COR-L47 (cell line): ENCODE measurements at places on chromosomes 1 and 21.

DNA sequence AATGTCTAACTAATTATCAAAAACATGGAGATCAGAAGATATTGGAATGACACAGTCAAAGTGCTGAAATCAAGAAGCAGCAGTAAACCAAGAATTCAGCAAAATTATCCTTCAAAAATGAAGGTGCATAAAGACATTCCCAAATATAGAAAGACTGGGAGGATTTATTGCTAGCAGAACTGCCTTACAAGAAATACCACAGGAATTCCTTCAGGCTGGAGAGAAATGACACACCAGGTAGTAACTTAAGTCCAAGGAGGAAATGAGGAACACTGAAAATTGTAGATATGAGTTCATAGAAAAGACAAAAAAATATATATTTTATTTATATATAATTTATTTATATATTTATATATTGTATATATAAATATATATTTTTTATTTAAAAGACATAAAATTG lies 217.2 kb downstream of the RPS6KC1 start:
- DNase-seq: no peak

- DNase-seq: no peak
These were observed 609.6 kb downstream of the BRINP3 start for GRCh38 chr1:189868021-189868420.

GRCh38 chr1:26555550-26555981 lies 26.0 kb downstream of the RPS6KA1 start:
- DNase-seq: no peak

GRCh38 chr1:209927466-209927865 lies 10.6 kb upstream of the SYT14 start:
- DNase-seq: no peak

GRCh38 chr1:188872376-188872775 lies 1605.3 kb downstream of the BRINP3 start:
- DNase-seq: no peak

GRCh38 chr21:40555021-40555528 lies 291.9 kb downstream of the DSCAM start:
- DNase-seq: no peak

GRCh38 chr1:23403735-23404486 lies 20.6 kb downstream of the TCEA3 start:
- peak; percentile 98 for DNase-seq

DNA sequence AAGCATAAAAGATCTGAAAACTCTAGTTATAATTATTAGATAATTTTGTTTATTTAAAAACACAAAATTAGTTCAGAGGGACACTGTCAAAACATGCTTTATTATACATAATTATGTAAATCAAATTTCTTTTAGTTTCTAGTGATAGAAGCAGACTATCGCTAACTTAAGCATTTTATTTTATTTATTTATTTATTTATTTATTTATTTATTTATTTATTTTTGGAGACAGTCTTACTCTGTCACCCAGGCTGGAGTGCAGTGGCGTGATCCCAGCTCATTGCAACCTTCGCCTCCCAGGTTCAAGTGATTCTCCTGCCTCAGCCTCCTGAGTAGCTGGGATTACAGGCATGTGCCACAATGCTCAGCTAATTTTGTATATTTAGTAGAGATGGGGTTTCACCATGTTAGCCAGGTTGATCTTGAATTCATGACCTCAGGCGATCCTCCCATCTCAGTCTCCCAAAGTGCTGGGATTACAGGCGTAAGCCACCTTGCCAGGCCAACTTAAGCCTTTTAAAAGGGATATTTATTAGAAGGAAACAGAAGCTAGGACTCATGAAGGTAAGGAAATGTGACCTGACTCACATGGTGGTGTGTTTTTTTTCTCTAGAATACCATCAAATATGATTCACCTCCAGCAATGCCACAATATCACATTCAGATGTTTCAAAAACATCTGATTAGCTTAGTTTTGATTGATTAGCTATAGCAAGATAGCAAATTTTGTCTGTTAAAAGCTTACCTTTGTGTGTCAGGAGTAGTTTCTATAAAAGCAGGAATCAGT lies 1357.4 kb upstream of the ADGRL4 start:
- no peak for DNase-seq

GRCh38 chr1:206486995-206487788 lies 16.9 kb downstream of the IKBKE start:
- DNase-seq: no peak

- no peak for DNase-seq
These were observed 204.3 kb downstream of the SMYD3 start for GRCh38 chr1:246302711-246303317.

GRCh38 chr1:183135336-183135735 lies 50.7 kb upstream of the LAMC2 start:
- DNase-seq: no peak

DNA sequence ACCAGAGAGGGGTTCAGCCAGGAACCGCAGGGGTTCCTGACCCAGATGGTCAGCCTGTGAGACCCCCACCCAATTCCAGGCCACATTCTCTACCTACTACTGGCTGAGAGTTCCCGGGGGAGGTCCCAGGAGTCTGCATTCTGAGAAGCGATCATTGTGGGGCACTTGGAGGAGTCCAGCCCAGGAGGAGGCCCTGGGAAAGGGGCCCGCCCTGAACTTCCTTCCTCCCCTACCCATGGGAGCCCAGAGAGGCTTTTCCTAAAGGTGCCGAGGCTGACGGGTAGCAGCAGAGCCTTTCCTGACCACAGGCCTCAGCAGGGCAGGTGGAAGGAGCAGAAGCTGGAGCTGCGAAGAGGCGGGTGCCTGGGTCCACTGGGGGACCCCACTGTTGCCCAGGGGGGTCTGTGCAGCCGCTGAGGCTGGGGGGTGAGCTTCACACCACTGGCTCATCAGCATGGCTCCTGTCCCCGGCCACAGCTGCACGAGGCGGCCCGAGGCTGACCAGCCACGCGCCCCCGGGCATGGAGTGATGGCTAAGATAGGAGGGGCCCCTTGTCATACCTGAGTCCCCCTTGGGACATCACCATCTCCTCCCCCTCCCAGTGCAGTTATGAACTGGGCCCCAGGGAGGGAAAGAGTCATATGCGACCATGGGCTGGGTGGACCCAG lies 127.7 kb downstream of the PRDM16 start:
- no peak for DNase-seq

GRCh38 chr1:77370161-77370560 lies 88.3 kb downstream of the AK5 start:
- no peak for DNase-seq

DNA sequence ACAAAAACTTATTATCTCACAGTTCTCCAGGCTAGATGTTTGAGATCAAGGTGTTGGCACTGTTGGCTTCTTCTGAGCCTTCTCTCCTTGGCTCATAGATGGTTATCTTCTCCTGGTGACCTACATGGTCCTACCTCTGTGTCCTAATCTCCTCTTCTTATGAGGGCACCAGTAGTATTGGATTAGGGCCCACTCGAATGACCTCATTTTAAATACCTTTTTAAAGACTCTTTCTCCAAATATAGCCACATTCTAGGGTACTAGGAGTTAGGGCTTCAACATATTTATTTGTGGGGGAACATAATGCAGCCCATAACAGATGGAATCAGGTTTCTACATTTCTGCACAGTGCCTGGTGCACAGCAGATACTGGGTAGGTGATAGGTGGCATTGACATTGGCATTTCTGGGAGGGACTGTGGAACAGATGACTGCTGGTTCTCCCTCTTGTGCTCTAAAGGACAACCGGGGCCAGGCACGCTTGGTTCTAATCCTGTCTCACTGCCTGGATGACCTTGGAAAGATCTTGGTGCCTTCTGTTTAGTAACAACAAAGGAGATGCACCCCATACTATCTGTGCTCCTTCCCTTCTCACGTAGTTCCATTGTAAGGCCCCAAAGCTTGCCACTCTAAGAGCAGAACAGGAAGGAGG lies 140.3 kb downstream of the PLPP3 start:
- no peak for DNase-seq

DNA sequence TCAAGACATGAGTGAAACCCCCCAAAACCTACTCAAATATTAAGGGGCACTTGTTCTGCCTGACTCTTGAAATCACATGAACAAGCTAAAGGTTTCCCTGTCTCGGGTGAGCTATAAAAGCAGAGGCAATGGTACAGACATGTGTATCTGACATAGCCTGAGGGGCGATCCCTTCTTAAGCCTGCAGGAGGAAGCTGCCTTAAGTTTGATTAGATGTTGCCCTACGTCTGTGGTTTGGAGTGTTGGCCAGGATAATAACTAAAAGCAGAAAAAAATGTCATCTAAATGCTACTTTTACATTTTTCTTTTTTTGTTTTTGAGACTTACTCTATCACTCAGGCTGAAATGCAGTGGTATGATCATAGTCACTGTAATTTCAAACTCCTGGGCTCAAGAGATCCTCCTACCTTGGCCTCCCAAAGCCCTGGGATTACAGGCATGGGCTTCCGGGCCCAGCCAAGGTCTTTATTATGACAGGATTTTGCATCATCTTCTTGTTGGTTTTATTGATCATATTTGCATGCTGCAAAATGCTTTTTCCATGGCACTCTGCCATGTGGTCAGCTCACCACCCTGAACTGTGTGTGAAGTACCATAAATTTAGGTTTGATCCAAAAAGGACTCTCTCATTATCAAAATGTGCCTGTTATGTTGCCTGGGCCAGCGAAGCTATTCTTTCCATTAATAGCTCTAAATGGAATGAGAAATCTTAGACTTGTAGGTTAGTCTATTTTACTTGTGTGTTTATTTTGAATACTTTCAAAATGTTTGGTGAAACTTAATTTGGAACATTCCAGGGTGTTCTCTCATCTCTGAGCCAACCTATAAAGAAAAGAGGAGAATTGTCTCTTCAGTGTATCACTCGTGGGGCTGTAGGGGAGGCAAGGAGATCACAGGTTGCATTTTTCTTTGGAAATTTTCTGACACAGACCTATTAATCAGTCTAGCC lies 15.0 kb upstream of the HMGN1 start:
- DNase-seq: no peak

DNA sequence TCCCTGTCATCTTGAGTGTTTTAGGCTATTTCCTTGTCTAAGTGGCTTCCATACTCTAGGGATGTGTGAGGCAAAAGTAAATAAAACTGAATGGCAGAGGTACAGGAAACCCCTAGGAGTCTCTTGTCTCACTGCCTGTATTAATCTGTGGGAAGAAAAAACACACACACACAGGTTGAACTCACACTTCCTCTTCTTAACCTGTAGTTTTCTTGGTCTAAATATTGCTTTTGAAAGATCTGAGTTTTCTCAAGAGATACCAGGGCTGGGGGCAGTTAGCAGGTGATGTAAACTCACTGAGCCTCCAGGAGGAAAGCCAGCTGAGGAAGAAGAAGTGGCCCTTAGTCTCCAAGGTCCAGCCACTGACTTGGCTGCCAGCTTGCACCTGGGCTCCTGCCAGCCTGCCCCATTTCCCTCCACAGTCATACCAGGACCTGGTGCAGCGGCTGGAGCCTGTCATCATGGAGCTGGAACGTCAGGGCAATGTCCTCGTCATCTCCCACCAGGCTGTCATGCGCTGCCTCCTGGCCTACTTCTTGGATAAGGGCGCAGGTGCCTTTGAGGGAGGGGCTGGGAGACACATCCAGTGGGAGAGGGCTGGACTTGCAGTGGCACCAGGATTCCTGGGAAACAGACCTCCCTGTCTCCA lies 16.9 kb downstream of the PFKFB2 start:
- no peak for DNase-seq

DNA sequence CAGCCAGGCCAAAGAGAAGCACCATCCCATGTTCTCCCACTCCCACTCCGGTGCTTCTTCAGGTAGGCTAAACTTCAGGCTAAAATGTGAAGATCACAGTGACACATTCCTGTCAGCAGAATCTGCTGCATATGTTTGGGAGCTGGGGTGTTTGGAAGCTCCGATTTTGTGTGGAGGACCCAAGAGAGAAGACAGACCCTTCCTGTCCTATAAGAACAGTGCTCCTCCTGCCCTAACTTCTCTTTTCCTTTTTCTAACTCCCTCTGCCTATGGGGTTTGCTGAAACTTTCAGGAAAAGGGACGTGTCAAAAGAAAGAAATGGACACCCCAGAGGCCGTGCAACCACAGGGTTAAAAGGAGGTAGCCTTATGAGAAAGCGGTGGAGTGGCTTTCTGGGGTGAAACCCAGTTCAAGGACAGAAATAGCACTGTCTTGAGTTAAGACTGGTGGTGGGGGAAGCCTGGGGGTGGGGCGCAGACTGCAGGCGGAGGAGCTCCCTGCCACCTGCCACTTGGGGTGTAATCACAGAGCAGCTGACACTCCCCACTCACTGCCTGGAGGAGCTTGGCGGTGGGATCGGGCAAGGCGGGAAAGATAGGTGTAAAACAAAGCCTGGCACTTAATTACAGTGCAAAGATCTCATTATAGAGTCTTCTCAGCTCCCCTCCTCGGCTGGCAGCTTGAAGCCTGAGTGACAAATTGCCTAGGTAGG lies 645 bp upstream of the TLR5 start:
- DNase-seq: peak; percentile 82

GRCh38 chr21:28086861-28087581 lies 905.7 kb downstream of the LTN1 start:
- DNase-seq: no peak

- DNase-seq: no peak
These were observed 352.5 kb downstream of the HHAT start for GRCh38 chr1:210681158-210681557.

GRCh38 chr1:60876952-60877351 lies 205.4 kb upstream of the NFIA start:
- no peak for DNase-seq

- DNase-seq: no peak
These were observed 7.7 kb downstream of the UBR4 start for GRCh38 chr1:19202396-19202795.
